CD4-positive, alpha-beta T cell treated with Interleukin-10 for 1 hour (primary cell): ENCODE measurements at places on chromosomes 6 and 20.

- DNase-seq, result no peak
Observed at GRCh38 chr6:41426438-41426851, 91.0 kb downstream of the NCR2 start.

- DNase-seq, result peak; percentile 53
Observed at GRCh38 chr20:50580016-50580747, 70.0 kb downstream of the PTPN1 start.

- peak; percentile 33 for DNase-seq
Observed at GRCh38 chr6:43171707-43172103, 636 bp downstream of the SRF start.

- no peak for DNase-seq
Observed at GRCh38 chr6:83417880-83418663, 12.8 kb downstream of the ME1 start.

- DNase-seq, result no peak
Observed at GRCh38 chr6:4884646-4885340, 108.6 kb downstream of the CDYL start.

GRCh38 chr6:50984135-50984534 is 165.5 kb downstream of the TFAP2B start:
- no peak for DNase-seq

DNA sequence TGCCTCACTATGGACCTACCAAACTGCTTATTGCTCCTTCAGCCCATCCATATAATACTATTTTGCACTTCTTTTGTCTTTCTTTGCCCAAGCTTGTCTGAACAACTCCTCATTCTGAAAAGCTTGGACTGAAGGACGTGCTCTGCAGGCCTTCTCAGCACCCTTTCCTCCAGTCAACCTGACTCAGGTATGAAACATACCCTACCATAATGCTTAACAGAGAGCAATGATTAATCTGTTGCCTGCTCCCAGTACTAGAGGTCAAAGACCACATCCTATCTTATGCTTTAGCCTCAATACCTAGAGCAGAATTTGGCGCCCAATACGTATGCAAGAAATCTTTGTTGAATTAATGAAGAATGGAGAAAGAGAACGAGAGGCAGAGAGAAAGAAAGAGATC is 55.2 kb downstream of the ATXN1 start:
- DNase-seq, result no peak

- DNase-seq, result no peak
Observed at GRCh38 chr6:37559501-37559900, 59.8 kb upstream of the CCDC167 start.

GRCh38 chr6:30948811-30949210 is 8.0 kb downstream of the MUCL3 start:
- no peak for DNase-seq

DNA sequence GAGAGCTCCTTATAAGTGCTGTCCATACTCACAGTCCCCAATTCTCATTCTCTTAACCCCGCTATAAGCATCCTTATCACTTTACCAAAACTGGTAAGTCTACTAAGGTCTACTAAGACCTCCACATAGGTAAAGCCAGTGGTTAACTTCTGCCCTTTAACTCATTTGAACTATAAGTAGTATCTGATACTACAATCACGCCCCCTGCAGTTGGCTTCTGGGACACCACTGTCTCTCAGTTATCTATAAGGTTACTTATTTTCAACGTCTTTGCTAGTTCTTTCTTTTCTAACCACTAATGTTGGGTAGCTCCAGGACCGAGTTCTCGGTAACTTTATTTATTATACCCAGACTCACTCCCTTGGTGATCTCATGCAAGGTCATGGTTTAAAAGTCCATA is 142.6 kb downstream of the ARHGAP18 start:
- DNase-seq, result peak; percentile 15

DNA sequence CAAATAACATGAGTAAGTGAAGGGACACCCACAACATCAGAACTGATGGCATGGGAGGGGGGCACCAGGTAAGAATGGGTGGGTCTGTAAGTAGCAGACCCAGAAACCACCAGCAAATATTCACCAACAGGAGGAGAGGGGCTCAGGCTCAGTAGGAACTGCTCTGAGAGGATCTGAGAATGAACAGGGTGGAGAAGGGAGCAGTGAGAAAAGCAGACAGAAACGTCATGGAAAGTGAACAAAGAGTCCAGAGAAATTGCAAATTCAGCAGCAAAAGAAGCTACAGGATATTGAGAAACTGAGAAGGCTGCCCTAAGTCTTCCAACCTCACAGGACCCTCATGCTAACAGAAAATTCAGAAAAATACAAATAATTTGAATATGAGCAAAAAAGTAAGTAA is 121.3 kb downstream of the KIF16B start:
- DNase-seq, result no peak

- no peak for DNase-seq
Observed at GRCh38 chr6:18219591-18219990, 44.7 kb downstream of the DEK start.

- no peak for DNase-seq
Observed at GRCh38 chr6:145147559-145147958, 587.8 kb downstream of the EPM2A start.

DNA sequence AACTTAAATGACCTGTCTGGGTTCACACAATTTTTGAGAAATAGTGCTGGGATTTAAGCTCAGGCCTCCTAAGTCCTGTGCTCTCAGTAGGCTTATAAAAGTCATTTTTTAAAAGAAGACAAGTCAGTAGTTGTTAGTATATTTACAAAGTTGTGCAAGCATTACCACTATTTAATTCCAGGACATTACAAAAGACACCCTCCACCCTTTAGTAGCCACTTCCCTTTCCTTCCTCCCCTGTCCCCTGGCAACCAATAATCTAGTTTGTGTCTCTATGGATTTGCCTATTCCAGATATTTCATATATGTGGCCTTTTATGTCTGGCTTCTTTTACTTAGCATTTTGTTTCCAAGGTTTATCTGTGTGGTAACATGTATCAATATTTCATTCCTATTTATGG is 37.6 kb downstream of the HMGN3 start:
- no peak for DNase-seq

DNA sequence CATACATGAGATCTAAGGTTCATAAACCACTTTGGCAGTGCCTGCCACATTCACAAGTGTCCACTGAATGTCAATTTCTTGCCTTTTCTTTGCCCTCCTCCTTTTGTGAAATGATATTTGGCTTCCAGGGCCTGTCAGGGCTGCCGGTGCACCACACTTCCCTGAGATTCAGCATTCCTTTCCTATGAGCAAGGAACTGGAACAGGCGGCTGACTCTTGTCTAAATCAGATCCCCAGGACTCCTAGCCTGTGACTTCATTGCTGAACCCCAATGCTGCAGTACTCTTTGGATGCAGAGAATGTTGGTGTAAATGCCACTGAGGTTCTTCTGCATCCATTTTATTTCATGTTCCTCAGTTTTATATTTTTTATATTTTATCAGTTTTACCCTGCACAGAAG is 172.2 kb downstream of the ARID1B start:
- DNase-seq, result no peak

GRCh38 chr6:111406200-111406721 is 76.8 kb downstream of the REV3L start:
- DNase-seq, result peak; percentile 12

GRCh38 chr20:5686384-5687105 is 63.7 kb upstream of the SHLD1 start:
- DNase-seq, result no peak

DNA sequence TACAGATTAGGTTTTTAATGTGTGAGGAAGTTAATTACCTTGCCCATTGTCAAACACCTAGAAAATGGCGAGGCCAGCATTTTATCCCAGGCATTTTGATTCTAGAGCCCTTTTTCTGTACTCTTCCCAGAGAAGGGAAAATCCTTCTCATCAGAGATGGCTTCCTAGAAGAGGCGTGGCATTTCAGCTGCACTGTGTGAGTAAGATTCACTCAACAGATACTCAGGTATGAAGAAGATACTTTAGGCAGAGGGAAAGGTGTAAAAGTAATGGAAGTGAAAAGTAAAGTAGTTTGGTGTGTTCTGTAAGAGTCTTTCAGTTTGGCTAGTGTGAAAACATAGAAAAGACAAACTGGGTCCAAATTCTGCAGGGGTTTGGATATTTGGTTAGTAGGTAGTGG is 113.8 kb downstream of the MAP3K4 start:
- DNase-seq, result no peak

GRCh38 chr6:32424589-32425300 is 14.9 kb upstream of the HLA-DRA start:
- DNase-seq, result no peak

DNA sequence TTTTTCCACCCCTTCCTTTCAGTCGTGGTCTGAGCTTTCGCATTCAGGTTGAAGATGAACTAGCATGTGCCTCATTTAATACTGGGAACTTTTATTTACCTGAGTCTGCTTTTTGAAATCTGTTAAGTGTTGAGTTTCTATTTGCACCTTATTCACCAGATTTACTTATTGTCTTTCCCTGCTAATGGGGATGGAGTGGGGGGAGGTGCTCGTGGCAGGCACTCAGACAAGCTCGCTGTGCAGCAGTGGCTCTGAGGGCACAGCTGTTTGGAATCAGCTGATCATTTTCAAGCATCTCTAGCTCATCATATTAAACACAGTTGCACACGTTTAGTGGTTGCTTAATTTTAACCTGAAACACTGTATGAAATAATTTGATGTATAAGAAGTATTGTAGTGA is 35.6 kb downstream of the UTRN start:
- DNase-seq, result no peak

DNA sequence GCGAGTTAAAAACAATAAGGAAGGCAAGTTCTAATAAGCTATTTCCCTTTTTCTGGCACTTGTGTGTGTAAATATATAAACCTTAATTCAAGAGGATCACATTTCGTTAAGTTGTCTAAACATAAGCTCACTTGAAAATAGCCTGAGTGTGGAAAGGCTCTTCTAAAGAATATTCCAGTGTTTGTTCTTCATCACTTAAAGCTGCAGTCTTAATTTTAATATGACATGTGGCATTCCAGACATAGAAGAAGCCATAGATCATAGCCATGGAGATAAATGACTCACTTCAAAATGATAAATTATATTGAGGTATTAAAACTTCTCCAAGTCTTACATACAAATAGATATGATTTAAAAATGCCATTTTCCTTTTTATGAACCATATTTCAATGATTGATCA is 42.1 kb downstream of the IYD start:
- DNase-seq, result no peak

DNA sequence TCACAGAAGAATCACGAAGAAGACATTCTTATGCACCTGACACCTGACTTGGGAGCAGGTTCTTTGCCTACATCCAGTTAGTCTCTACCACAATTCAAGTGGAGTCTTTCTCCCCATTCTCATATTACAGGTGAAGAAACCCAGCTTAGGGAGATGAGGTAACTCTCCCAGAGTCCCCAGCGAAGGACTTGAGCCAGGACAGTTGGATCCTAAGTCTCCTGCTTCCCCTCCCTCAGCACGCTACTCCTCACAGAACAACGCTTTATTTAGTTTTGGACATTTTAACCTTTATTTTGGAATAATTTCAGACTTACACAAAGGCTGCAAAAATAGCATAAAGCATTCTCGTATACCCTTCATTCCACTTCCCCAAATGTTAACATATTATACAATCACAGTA is 824 bp upstream of the CSTL1 start:
- no peak for DNase-seq

DNA sequence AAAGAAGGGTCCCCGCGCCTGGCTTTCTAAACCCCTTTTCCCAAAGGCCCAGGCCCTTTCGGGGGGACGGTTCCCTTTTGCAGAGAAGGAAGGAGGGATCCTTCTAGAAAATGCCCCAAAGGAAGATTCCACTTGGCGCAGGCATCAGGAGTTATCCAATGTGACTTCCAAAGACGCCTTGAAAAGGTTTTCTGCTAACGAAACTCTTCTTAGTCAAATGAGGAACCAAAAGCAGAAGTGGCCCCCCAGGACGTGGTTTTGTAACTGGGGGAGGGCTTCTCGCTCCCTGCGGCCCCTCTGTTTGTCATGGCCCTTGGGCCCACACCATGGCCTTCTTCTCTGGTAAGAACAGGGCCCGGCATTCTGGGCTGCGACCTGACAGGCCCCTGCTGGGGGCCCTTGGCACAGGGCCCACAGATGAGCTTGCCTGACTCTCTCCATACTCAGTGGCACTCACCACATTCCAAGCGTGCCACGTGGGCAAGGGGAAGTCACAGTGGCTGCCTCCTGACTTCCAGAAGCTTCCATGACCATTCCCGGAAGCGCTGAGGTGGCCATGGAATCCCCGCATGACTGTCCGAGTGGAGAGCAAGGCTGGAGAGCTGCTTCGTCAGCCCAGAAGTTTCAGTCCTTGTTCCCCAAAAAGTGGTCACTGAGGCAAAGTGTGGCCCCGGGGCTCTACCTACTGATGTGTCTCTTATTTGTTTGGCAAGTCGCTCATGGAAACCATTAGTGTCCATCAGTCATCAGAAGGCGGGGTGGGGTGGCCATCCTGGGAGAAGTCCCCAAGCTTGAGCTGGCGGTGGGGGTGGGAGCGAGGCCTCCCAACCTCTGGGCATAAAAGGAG is 834 bp upstream of the CTSZ start:
- peak; percentile 27 for DNase-seq

- no peak for DNase-seq
Observed at GRCh38 chr6:2630359-2630758, 120.4 kb downstream of the MYLK4 start.

- no peak for DNase-seq
Observed at GRCh38 chr20:23946206-23946605, 42.4 kb downstream of the GGTLC1 start.

DNA sequence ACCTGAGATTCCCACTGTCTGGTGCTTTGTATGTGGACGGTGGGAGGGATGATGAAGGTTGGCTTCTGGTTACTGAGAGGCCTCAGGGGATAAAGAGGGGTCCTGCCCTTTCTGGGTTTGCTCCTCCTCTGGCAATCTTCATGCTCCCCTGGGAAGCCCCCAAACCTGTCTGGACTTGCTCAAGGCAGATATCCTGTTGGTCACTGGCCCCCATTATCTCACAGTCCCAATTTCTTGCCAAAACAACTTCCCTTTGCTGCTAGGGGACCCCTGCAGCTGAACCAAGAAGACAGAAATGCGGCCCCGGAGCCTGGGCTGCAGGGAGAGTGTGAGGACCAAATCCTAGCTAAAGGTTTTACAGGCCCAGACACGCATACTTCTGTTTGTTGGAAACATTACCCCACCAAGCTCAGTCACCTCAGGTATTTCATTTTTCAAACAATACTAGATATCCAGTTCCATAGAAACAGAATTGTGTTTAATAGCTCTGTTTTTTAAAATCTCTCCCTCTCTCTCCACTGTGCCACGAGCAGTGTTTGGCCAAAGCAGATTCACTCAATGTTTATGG is 63.4 kb upstream of the MRPS10 start:
- DNase-seq, result no peak

DNA sequence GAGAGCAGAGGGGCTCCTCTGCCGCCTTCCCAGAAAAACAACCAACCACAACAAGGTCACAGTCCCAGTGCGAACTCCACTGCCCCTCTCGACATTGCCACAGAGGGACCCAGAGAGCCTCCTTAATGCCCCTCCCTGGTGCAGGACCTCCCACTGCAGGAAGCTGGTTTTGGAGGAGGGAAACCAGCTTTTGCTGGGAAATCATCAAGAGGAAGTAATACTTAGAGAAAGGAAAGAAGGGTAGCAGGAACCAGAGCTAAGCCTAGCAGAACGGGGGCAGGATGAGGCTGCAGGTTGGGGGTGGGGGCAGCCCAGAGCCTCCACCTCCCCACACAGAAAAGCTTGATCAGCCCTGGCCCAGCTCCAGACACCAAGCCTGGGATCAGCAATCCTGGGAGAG is 37.7 kb upstream of the SIRPA start:
- DNase-seq, result no peak

- DNase-seq, result peak; percentile 16
Observed at GRCh38 chr6:136526196-136526930, 23.9 kb downstream of the MAP7 start.
